Neuronal stem cell (in vitro differentiated cells): ENCODE measurements at places on chromosomes 2 and 18.
A peak's percentile ranks its signal among the peaks of the same experiment; 100 is the strongest.

- no peak for DNase-seq
Measured at GRCh38 chr2:8719528-8719927, 37.7 kb downstream of the ID2 start.

GRCh38 chr2:66899648-66900047 is 464.7 kb downstream of the MEIS1 start:
- no peak for DNase-seq

GRCh38 chr2:172308253-172308935 is 119.0 kb upstream of the ITGA6 start:
- no peak for DNase-seq

GRCh38 chr2:3311601-3312000 is 66.0 kb downstream of the EIPR1 start:
- DNase-seq: no peak

- no peak for DNase-seq
Measured at GRCh38 chr2:64866797-64867196, 122.4 kb upstream of the SLC1A4 start.

DNA sequence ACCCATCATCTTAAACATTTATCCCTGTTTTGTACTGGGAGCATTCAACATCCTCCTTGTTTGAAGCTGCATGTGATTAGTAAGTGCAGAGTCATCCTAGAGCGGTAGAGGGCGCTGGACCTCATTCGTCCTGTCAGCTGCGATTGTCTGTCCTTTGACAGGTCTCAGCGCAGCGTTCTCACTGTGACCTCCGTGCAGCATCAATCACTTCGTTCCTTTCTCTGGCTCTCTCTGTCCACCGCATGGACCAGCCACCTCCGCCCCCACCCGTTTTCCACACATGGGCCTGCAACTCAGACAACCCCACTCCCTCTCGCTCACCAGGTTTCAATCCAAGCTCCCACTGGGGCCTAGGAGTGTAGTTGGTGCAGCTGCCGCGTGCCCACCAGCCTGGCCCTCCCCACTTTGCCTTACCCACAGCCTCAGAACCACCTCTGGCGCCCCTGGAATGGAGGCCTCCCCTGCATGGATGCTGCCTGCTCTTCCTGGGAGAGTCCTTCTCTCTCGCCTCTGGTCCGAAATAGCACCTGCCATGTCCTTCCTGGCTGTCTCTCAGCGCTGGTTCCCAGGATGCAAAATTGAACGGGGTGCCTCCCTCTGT is 90.5 kb downstream of the NDUFA10 start:
- DNase-seq: peak; percentile 79

GRCh38 chr18:11784674-11785304 is 66.4 kb upstream of the CHMP1B start:
- no peak for DNase-seq

- no peak for DNase-seq
Measured at GRCh38 chr2:187550857-187551256, 3.4 kb downstream of the TFPI start.

- no peak for DNase-seq
Measured at GRCh38 chr18:48139431-48140347, 209.2 kb upstream of the SMAD2 start.

GRCh38 chr2:38627391-38627790 is 24.7 kb upstream of the HNRNPLL start:
- DNase-seq: no peak

- no peak for DNase-seq
Measured at GRCh38 chr2:233010569-233011267, 2.3 kb downstream of the NGEF start.
